Suppressor macrophage treated with lipopolysaccharide for 1 hour (primary cell): ENCODE measurements at places on chromosomes 6 and 20.
A peak's percentile ranks its signal among the peaks of the same experiment; 100 is the strongest.

GRCh38 chr6:46048646-46049297 is 33.1 kb upstream of the CLIC5 start:
- DNase-seq, result no peak

- DNase-seq, result no peak
Measured at GRCh38 chr6:145829102-145829501, 14.5 kb upstream of the FBXO30 start.

GRCh38 chr6:42547407-42548329 is 16.2 kb upstream of the UBR2 start:
- DNase-seq, result peak; percentile 87

DNA sequence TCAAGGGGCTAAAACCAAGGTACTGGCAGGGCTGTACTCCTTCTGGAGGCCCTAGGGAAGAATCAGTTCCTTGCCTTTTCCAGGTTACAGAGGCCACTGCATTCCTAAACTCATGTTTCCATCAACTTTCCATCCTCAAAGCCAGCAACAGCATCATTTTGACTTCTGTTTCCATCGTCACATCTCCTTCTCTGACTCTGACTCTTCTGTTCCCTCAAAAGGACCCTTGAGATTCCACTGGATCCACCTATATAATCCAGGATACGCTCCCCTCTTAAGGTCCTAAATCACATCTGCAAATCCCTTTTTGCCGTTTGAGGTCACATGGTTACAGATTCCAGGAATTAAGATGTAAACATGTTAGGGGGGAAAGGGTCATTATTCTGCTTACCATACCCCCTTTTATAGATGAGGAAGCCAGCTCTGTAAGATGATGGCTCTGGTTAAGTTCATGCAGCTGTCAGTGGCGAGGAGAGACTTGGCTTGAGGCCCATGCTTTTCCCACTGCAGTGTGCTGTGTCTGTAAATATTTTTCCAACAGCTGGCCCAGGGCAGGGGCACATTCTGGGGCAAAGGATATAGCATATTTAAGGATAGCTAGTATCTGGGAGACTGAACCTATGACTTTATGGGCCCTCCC is 114.6 kb downstream of the TNFRSF21 start:
- no peak for DNase-seq

DNA sequence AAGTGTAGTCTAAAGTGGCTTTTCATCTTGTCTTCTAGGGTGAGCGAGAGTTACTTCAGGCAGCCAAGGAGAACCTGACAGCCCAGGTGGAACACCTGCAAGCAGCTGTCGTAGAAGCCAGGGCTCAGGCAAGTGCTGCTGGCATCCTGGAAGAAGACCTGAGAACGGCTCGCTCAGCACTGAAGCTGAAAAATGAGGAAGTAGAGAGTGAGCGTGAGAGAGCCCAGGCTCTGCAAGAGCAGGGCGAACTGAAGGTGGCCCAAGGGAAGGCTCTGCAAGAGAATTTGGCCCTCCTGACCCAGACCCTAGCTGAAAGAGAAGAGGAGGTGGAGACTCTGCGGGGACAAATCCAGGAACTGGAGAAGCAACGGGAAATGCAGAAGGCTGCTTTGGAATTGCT is 27.1 kb downstream of the C20orf173 start:
- DNase-seq, result peak; percentile 39
